Hindlimb muscle (tissue), 1 donor: ENCODE measurements at places on chromosomes 7 and 10. TPM values are rescaled to one million over a fixed set of nuclear protein-coding genes. Genes with fewer than 3 reads are reported as not detected.

- DNase-seq, result no peak
Measured at GRCh38 chr10:119940487-119940886, 48.0 kb downstream of the SEC23IP start.

DNA sequence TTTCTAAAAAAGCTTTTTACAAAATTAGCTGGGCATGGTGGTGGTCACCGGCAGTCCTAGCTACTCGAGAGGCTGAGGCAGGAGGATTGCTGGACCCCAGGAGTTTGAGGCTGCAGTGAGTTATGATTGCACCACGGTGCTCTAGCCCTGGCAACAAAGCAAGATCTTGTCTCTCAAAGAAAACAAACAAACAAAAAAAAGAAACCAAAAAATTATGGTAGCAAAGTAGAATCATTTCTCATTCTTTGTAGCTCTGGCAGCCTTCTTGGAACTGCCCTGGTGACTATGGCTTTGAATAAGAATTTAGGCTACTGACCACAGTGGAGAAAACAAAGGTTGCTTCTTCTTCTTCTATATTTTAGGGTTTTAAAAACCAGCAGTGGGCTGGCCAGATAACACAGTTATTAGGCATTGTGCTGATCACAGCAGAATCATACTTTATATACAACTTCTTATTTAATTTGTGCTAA lies 41.9 kb upstream of the PRKAR2B start:
- no peak for DNase-seq

DNA sequence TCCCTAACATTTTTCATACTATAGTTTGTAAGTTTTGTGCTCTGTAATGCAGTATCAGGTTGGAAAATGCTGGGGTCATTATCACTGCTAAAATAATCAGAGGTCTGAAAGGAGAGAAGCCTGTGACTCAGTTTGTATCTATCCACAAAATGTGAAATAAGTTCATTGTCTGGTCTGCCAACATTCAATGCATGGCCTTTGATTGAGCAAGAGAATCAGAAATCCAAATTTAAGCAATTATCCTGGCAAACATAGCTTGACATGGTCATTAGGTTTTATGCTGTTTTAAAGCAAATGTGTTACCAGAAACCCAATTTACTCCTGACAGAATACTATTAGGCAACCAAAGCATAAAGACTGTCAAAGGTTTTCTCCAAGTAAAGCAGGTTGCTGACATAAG lies 709.7 kb upstream of the SEMA3D start:
- no peak for DNase-seq

GRCh38 chr10:119370972-119371703 lies 163.8 kb downstream of the GRK5 start:
- no peak for DNase-seq

DNA sequence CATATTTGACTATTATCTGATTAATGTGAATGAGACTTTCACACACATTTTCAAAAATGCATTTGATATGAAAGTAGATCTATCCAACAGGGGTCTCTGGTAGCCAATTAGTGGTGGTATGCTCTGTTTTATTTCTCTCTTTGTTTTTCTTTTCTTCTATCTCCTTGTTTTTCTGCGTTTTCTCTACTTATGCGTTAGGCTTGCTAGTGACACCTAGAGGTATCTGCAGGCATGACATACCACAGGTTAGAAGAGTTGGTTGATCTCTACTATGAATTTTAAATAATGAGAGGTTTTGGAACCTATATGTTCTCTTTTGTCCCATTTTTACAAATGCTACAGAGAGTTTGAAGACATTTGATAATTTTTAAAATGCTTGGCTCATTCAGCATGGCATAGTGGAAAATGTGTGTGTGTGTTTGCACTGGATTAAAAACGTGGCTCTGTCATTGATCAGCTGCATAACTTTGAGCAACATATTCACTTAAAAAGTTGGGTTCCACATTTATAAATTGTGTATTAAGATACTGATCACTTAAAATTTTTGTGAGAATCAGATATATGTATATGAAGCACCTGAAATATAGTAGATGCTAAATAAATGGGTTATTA lies 28.1 kb upstream of the PLXDC2 start:
- DNase-seq, result no peak

DNA sequence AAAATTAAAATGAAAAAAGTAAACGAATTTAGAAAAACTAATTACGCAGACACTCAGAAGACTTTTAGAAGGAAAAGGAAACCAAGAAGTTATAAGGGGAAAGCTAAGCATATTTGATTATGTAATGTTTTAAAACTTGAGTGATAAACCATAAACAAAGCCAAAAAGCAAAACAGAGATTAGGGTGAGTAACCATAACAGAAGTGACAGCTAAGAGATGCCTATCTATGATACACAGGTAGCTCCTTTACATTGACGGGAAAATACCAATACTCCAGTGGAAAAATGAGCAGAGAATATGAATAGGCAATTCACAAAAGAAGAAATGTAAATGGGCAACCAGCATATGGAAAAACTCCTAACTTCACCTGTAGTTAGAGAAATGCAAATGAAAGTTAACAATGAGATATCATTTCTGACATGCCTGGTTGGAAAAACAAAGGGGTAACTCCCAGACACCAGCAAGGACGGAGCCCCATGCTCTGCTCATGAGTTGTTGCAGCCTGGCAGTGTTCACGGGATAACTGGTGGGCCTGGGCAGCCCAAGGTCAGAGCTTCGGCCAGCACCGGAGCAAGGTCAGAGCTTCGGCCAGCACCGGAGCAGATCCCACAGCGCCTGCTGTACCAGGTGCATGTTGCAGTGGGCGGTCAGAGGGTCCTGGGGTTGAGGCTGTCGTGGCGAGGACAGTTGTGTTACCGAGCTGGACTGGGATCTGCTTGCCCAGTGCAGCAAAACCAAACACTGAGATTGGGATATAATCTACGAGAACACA lies 58.9 kb downstream of the ALOX5 start:
- no peak for DNase-seq

GRCh38 chr10:58734116-58734515 lies 221.4 kb downstream of the BICC1 start:
- no peak for DNase-seq

GRCh38 chr7:101828301-101829020 lies 11.0 kb downstream of the CUX1 start:
- DNase-seq, result no peak

- DNase-seq, result no peak
Measured at GRCh38 chr7:70779321-70779720, 352.6 kb upstream of the GALNT17 start.

GRCh38 chr7:120054376-120055100 lies 218.4 kb upstream of the KCND2 start:
- no peak for DNase-seq

DNA sequence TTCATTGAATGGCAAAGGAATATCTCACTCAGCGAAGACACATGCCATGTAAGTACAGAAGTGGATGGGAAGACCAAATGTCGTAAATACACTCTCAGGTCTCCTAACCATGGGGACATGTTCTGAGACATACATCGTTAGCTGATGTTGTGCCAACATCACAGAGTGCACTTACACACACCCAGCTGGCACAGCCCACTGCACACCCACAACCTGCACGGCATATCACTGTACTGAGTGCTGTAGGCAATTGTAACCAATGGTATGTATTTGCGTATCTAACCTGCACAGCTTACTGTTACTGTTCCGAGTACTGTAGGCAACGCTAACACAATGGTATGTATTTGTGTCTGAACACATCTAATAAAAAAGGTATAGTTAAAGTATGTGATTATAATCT lies 550.4 kb downstream of the PTPRN2 start:
- DNase-seq, result no peak

GRCh38 chr7:116232920-116233319 lies 22.6 kb downstream of the TES start:
- no peak for DNase-seq

- DNase-seq, result no peak
Measured at GRCh38 chr7:28579571-28579970, 167.3 kb downstream of the CREB5 start.

- DNase-seq, result peak; percentile 39
Measured at GRCh38 chr7:69953136-69954067, 355.1 kb downstream of the AUTS2 start.

GRCh38 chr10:113928830-113929229 lies 74.4 kb downstream of the NHLRC2 start:
- DNase-seq, result no peak

DNA sequence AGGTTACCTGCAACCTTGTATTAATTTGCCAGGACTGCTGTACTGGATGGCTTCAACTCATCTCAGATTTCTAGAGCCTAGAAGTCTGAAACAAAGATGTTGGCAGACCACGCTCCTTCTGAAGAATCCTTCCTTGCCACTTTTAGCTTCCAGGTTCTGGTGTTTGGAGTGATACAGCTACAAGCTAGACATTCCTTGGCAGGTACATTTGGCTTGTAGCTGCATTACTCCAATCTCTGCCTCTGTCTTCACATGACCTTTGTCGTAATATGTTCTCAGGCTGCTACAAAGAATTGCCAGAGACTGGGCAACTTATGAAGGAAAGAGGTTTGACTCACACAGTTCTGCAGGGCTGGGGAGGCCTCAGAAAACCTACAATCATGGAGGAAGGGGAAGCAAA lies 146.3 kb downstream of the GALNT17 start:
- DNase-seq, result no peak

- no peak for DNase-seq
Measured at GRCh38 chr7:36686499-36686898, 37.8 kb downstream of the AOAH start.

DNA sequence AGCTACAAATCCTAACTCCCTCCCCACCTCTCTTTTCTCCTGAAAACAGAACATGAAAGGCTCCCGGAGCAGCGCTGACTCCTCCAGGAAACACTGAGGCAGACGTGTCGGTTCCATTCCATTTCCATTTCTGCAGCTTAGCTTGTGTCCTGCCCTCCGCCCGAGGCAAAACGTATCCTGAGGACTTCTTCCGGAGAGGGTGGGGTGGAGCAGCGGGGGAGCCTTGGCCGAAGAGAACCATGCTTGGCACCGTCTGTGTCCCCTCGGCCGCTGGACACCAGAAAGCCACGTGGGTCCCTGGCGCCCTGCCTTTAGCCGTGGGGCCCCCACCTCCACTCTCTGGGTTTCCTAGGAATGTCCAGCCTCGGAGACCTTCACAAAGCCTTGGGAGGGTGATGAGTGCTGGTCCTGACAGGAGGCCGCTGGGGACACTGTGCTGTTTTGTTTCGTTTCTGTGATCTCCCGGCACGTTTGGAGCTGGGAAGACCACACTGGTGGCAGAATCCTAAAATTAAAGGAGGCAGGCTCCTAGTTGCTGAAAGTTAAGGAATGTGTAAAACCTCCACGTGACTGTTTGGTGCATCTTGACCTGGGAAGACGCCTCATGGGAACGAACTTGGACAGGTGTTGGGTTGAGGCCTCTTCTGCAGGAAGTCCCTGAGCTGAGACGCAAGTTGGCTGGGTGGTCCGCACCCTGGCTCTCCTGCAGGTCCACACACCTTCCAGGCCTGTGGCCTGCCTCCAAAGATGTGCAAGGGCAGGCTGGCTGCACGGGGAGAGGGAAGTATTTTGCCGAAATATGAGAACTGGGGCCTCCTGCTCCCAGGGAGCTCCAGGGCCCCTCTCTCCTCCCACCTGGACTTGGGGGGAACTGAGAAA lies 30.4 kb downstream of the PFKFB3 start:
- no peak for DNase-seq

DNA sequence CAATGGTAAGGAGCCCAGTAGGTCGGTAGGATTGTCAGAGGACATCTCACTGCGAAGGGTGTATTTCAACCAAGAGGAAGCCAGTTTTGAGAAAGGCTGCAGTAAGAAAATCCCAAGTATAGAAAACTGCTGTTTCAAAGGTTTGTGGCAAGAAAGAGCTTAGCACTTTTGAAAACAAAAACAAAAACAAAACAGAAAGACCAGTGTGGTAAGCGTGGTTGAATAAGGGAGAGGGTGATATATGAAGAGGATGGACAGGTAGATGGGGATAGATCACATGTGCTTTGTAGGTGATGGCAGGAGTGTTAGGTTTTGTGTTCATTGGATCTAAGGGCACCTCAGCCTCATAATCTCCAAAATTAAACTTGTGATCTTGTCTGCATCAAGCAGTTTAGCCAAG lies 141.6 kb upstream of the WNT16 start:
- DNase-seq, result no peak

DNA sequence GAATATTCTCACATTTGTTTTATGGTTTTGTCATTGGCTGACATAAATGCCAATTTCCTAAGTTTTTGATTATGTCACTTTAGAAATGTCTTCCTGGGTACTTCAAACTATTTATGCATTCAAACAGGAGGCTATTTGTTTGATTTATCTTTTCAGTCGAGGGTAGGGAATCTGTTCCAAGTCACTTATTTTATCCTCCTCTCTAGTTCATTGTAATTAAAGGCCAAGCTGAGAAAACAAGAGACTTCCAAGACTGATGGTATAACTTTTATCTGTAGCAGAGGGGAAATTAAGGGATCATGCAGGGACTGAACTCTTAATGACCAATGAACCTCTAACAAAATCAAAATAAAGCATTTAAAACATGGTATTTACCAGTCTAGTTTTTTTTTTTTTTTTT lies 968.4 kb downstream of the SORCS3 start:
- DNase-seq, result no peak

DNA sequence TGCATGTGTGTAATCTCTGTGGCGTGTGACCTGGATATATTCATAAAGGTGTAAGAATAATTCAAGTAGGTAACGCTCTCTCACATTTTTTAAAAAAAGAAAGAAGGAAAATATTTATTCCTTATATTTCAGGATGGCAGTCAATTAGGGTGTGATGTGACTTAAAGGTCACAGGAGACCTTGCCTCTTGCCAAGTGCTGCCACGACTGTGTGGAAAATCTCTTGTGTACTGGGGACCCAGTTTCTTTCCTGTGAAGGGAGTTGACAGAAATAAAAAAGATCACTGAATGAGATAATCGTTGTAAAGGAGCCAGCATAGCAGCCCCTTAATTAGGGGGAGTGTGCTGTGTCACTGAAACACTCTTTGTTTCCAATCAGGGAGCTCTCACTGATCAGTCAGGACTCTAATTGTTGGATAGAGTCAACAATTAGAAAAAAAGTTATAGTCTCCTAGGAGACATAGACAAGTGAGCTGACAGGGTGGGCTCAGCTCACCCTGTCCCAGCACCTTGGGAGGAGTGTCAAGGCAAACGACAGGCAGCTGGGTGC lies 31.1 kb downstream of the PTPRE start:
- DNase-seq, result no peak

GRCh38 chr10:64408391-64409183 lies 887.4 kb downstream of the REEP3 start:
- no peak for DNase-seq

GRCh38 chr7:1370738-1371137 lies 88.5 kb downstream of the MICALL2 start:
- no peak for DNase-seq

GRCh38 chr7:28787106-28787505 lies 171.0 kb downstream of the TRIL start:
- no peak for DNase-seq

MALRD1 gene
- 1.4 TPM for polyA plus RNA-seq

CFAP46 gene
- 0.12 TPM for polyA plus RNA-seq

TACR2 gene
- polyA plus RNA-seq, result 0.77 TPM

HTRA1 gene
- polyA plus RNA-seq, result 58.6 TPM

EBF3 gene
- 71.1 TPM for polyA plus RNA-seq

SLC26A4 gene
- polyA plus RNA-seq, result 0.79 TPM

NODAL gene
- polyA plus RNA-seq, result 0.68 TPM

FAM25G gene
- not detected for polyA plus RNA-seq

RP9 gene
- 29.2 TPM for polyA plus RNA-seq

GHRHR gene
- 0.58 TPM for polyA plus RNA-seq

ECHS1 gene
- polyA plus RNA-seq, result 152 TPM

ANKRD1 gene
- polyA plus RNA-seq, result 45.2 TPM

SPDYE2 gene
- 14.8 TPM for polyA plus RNA-seq

DOCK1 gene
- 29.9 TPM for polyA plus RNA-seq
